ENCODE measurements at places on chromosomes 2 and 18.

DNA sequence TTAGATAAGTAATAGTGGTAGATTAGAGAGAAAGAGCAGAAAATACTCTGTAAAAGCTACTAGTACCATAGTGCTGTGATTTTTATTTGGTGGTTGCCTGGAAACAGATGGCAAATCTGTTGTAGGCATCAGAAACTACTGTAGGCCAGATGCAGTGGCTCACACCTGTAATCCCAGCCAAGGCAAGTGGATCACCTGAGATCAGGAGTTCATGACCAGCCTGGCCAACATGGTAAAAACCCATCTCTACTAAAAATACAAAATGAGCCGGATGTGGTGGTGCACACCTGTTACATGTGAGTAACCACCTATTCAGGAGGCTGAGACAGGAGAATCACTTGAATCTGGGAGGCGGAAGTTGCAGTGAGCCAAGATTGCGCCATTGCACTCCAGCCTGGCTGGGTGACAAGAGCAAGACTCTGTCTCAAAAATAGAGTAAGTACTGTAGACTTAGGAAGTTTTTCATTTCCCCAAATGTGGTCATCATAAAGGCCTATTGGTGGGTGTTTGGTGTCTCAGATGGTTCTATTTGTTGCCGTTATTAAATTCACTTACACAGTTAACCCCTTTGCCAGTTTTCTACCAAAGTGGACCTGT lies 79.6 kb downstream of the SPTBN1 start:
- no peak for DNase-seq

DNA sequence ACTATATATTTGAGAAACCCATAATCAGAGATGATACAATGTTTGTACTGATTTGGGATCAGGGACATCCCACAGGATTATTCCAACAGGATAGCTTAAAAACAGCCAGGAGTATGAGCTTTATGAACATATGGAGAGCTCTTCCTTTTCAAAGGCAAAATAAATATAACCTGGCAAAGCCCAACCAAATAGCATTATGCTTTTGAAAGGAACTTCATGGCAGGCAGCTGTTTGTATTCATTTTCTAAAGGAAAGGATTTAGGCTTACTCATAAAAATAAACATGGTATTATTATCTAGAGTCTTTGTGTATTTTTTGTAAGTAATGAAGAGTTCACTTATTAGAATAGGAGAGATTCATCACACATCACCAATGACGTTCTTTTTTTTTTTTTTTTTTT lies 44.4 kb downstream of the CCDC195 start:
- no peak for DNase-seq

GRCh38 chr18:50721451-50722120 lies 98.2 kb downstream of the MRO start:
- DNase-seq = no peak

GRCh38 chr2:201643216-201643890 lies at the start of gene TMEM237:
Gene TMEM237, minus strand, starts transcription at chr2:201643503. Its CDS starts 103 bp downstream, at chr2:201643400.
- DNase-seq = peak; percentile 24

- no peak for DNase-seq
Observed at GRCh38 chr2:234812851-234813250, 139.0 kb upstream of the SH3BP4 start.

DNA sequence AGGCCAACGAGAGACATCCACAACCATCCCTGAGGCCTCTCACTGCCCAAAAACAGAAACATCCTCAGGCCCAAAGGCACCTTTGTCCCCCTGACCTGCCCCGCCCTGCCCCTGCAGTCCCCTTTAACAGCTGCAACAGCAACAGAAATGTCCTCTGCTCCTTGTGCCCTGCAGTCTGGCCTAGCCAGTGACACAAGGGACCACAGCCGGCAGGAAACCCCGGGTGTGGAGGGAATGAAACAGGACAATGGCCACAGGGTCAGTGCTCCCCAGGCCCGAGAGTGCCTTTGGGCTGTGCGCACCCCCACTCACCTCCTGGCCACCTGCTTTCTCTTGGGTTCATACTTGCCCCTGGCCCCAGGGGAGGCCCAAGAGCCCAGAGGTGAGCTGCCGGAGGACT lies 35.6 kb downstream of the SNED1 start:
- no peak for DNase-seq

DNA sequence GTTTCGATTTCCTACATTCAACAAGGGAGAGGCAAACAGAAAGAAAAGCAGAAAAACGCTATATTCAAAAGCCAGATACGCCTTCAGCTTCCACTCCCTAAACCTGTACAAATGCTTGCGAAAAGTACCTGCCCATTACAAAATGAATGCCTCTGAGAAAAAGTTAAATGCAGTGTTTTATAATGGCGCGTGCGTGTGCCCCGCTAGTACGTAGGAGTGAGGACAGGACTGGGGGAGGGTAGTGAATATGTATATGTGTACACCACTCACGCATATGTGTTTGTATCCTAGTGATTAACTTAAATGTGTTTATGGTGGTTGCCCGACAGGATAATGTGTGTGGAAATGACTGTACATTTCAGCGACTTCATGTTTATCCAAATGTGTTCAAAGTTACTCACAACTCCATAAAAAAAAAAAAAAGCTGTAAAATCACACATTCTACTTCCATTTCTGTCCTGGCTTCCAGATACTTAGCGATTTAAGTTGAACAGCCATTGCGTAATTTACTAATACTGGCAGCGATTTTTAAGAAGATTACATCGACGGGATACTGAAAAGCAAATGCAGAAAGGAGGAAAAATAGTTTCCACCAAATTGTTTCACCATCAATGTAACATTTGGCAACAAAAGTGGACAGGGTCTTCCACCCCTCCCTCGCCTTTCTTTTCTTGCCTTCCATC lies 1.3 kb downstream of the NEUROD1 start:
- no peak for DNase-seq

DNA sequence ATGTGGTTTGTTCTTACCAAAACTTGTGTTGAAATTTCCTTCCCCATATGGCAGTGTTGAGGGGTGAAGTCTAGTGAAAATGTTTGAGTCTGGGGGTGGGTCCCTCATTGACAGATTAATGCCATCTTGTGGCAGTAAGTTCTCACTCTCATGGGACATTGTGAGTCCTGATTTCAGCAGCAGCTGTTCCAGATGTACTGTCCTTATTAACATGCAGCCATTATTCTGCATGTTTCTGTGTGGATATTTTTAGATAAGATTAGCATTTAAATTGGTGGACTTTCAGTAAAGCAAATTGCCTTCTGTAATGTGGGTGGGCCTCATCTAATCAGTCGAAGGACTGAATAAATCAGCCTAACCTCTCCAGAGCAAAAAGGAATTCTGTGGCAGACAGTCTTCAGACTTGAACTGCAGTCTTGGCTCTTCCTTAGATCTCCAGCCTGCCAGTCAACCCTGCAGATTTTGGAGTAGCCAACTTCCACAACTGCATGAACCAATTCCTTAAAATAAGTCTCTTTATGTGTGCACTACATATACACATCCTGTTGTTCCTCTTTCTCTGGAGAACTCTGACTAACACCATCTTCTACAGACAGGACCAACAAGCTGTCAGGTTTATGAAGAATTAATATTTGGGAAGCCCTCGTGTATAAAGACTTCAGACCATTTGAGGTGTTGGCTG lies 138.7 kb upstream of the ZNF516 start:
- no peak for DNase-seq

DNA sequence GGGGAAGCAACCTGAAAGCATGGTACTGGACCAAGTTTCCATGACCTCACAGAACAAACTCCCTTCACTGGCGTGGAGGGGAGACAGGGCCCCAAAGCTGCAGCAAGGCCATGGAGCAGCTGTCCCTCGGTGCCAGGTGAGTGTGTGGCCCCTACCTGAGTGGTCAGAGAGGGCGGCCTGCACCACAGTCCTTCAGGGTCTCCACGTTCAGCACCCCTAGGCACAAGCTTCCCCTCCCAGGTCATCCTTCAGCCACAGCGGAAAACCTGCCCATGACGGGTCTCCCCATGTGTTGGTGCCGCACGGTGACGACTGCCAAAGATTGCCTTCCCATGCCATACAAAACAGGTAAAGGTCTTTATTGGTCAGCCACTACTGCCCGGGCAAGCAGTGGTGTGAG lies 201.6 kb downstream of the MGAT5 start:
- no peak for DNase-seq

GRCh38 chr18:62258616-62259015 lies 66.5 kb upstream of the TNFRSF11A start:
- no peak for DNase-seq

- DNase-seq = no peak
Observed at GRCh38 chr2:121052023-121052422, 233.0 kb downstream of the TFCP2L1 start.

DNA sequence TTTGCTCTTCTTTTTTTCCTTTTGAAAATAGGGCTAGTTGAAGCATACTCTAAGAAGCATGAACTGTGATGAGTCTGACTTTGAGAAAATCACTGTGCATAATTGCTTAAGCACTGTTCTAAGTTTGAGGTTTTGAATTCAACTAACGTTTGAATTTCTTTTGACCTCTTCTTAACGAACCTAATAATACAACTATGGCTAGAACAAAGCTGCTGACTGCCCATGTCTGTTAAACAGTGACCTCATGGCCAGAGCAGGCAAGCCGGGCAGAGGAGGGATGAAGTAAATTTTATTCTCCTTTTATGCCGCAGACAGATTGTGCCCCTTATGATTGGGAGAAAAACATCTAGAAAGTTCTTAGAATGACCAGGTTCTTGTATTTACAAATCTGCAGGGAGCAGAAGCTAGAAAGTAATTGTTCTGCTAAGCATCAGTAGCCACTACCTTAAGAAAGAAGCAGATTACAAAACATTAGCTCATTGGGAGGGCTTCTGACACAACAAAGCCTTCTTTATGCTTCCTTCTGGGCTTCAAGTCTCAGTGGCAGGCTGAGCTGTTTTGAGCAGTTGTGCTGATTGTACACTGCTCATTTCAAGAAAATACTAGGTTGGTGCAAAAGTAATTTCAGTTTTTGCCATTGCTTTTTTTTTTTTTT lies 97.8 kb upstream of the RASGRP3 start:
- no peak for DNase-seq

DNA sequence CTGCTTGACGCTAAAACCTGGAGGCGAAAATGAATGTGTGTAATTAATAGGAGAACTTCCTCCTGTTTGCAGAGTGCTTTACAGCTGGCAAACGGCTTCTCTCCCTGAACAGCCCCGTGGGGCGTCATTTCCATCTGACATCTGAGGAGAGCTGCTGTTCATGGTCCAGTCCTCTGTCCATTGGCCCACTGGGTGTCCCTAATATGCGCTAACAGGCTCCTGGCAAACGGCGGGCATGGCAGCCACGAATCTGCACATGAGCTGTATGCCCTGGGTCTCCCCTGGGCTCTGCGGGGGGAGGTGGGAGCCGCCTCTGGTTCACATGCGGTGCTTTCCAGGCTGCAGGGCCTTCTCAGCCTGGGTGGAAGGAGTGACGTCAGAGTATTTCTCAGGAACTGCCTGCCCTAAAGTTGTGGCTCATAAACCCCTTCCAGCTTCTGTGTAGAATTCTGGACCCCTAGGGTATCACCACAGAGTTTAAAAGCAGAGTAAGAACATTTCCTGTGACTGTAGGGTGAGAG lies 73.2 kb downstream of the LRRFIP1 start:
- no peak for DNase-seq

DNA sequence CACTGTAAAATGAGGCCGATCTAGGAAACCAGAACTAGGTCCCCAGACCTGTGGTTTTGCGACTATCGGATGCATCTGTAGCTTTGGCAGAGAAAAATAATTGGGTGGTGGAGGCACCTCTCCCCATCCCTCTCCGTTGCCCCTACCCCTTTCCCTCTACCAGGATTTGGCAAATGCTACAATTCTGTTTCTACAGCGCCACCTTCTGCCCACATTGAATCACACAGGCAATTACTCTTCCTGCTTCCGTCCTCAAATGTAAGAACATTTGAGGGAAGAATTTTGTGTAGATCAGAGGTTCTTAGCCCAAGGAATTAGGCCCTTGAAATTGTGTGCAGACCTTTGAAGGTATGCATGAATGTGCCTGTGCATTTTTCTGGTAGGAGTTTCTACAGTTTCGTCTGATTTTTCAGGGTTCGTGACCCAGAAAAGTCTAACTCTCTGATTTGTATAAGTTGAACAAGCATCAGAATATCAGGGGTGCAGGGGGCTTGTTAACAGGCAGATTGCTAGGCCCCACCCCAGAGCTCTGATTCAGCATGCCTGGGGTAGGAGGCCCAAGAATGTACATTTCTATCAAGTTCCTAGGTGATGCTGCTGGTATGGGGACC lies 11.2 kb downstream of the ATP6V1B1 start:
- DNase-seq = peak; percentile 42

DNA sequence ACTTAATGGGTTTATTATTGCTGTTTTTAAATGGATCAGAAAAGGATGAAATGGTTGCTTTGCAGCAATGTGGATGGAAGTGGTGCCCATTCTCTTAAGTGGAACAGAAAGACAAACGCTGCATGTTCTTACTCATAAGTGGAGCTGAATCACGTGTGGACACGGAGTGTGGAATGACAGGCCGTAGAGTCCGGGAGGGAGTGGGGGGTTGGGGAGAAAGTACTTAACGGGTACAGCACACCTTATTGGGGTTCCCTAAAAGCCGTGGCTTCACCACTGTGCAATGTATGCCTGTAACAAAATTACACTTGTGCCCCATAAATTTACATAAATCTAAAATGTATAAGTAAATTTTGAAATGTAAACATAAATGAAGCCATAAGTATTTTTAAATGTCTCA lies 64.0 kb upstream of the CTDP1 start:
- no peak for DNase-seq

DNA sequence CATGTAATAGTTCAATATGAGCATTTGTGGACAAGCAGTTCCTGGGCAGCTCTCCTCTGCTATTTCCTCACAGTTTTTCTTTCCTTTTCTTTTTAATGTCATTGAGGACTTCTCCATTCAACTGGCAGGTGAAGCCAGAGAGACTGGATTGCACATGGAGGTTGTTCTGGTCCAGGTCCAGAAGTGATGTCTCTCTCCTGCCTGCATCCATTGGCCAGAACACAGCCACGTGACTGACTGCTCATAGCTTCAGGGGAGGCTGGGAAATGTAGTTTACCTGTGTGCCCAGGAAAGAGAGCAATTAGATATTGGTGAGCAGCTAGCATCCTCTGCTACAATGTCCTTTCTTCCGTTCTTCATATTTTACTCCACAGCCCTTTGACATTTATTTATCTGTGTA lies 20.2 kb upstream of the ADAM23 start:
- no peak for DNase-seq

- peak; percentile 40 for DNase-seq
Observed at GRCh38 chr2:216315802-216316603, 56.3 kb downstream of the MARCHF4 start.

- peak; percentile 67 for DNase-seq
Observed at GRCh38 chr2:46164529-46165301, 132.5 kb upstream of the EPAS1 start.

DNA sequence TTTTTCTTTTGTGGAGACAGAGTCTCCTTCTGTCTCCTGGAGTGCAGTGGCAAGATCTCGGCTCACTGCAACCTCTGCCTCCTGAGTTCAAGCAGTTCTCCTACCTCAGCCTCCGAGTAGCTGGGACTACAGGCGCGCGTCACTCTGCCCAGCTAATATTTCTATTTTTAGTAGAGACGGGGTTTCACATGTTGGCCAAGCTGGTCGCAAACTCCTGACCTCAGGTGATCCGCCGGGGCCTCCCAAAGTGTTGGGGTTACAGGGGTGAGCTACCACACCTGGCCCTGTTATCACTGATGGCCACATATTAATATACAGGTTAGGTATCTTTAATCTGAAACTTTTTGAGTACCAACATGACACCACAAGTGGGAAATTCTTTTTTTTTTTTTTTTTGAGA lies 3.4 kb downstream of the MRPL35 start:
- DNase-seq = no peak
